ENCODE measurements at places on chromosomes 5 and 9.

DNA sequence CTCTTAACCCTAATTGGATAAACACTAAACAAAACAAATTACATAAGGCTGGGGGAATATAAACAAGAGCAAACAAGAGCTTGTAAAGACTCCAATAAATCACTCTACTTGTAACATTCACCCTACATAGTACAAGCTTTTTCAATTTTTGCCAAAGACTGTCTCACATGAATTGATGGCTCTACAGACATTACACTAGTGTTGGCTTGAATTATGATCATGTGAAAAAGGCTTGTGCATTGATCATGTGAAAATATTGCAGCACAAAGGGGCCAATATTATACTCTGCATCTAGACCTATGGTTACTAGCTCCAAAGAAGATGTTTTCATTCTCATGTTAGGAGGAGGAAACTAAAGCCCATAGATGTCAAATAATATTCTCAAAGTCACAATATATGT is 212.6 kb downstream of the MCTP1 start:
- no peak for DNase-seq

DNA sequence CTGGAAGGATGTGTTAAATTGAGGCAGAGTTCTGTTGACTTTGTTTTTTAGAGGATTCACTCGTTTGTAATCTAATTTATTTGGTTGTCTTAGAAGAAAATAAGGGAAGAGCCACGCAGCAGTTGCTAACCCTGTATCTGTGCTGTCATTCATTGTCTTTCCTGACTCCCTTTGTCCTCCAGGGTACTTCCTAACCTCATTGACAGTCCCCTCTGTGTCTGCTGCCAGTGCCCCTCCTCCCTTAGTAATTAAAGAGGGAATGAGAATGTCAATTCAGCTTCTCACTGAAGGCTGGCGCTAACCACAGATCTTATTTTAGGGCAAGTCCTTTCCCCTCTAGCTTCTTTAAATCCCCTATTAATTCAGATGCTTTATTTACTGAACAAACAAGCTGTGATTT is 84.0 kb downstream of the MAST4 start:
- peak; percentile 14 for DNase-seq

GRCh38 chr5:100904259-100904861 is 1.3 kb upstream of the ST8SIA4 start:
- peak; percentile 14 for DNase-seq

DNA sequence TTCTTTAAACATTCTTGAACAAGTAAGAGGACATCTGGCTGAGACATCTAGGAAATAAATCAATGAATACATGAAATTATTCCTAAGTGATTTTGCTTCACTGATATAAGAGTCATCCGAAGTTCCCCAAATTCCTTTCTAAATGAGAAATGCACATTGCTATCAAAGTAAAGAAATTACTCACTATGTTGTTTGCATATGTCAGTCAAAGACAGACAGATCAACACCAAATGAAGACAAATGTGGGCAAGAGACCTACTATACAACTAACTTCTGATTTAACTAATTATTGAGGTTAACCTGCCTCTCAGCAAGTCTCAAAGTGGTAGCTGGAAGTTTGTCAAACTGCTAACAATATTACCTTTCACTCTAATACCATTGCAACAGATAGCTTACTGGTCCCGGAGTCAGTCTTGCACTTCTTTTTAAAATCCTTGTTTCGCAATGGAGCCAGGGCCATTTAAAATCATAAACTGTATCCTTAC is 13.2 kb downstream of the TUT7 start:
- DNase-seq: no peak

DNA sequence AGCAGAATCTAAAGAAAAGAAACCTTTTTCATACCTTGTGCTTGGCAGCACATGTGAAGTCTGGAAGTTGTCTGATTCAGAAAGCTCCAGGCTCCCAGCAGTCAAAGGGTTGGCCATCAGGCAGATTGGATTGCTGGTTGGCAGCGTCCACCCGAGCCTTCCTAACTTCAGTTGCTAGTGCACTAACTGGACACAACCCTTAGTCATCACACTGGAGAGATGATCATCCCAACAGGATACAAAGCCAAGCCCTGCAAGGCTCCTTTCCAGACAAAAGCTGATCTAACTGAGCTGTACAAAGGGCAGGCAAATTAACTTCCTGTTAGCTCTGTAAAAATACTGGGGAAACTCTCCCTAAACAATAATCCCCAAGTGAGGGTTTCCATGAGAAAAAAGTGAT is 185.6 kb downstream of the SNX18 start:
- DNase-seq: no peak

- no peak for DNase-seq
These were observed 61.3 kb upstream of the XPA start for GRCh38 chr9:97758334-97758916.

- no peak for DNase-seq
These were observed 223.4 kb downstream of the CSNK1G3 start for GRCh38 chr5:123735384-123735783.

- DNase-seq: no peak
These were observed 176.7 kb upstream of the ADAMTSL1 start for GRCh38 chr9:18297056-18297841.

DNA sequence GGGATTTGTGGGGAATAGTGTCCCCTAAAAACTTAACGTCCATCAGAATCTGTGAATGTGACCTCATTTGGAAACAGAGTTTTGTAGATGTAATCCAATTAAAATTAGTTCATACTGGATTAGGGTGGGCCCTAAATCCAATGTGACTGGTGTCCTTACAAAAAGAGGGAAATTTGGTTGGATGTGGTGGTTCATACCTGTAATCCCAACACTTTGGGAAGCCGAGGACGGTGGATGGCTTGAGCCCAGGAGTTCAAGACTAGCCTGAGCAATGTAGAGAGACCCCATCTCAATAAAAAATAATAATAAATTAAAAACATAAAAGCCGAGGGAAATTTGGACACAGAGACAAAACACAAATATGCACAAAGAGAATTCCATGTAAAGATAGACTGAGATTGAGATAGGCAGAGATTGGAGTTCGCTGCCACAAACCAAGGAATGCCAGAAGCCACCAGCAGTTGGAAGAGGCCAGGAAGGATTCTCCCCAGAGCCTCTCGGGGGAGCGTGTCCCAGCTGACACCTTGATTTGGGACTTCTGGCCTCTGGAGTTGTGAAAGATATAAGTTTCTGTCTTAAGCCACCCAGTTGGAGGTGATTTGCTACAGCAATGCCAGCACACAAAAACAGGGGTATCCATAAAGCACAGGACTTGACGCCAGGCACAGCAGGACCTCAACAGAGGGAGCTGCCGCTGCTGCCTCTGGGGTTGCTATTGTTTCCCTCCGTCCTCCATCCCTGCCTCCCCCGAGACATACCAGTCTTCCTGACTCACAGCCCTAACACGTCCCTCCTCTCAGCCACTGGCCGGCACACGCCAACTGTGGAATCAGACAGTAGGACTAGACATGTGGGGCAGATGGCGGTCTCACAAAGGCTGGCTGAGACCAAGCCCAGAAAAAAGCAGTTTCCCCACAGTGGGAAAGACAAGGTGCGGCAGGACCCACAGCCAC is 73.8 kb upstream of the IL17B start:
- DNase-seq: no peak

All from Ammon's horn (tissue), 1 donor.